ENCODE measurements at places on chromosomes 5 and 9. TPM values are rescaled to one million over a fixed set of nuclear protein-coding genes. Genes with fewer than 3 reads are reported as not detected.

The ECSCR gene
- total RNA-seq, result 2.7 TPM

The OSMR gene
- total RNA-seq, result 2.5 TPM

DNA sequence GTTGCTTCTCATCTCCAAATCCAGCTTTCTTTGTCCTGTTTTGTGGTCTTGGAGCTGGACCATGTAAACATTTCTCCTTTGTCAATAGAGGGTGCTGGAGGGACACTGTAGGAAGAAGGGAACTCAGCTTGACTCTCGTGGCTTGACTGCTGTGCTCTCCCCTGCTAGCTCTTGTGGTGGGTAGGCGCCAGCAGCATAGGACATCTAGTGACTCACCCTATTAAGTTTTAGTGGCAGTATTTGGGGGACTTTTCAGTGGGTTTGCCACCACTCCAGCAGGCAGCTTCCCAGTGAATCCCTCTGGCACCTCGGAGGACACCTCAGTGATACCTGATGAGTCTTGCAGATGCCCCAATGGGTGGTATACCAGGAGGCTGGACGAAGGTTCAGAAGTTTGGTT, 97.8 kb downstream of the TSSK1B start:
- H3K4me1 ChIP-seq, result 0 out of 2 replicates have a peak, but pooled peaks cover 2% of the 10 kb centered on the region
- DNase-seq, result peak; percentile 16
- no peaks in the 10 kb centered on the region for H3K27me3 ChIP-seq
- H3K4me3 ChIP-seq, result no peak overlapping the region
- H3K27ac ChIP-seq, result no peak overlapping the region
- H3K36me3 ChIP-seq, result no peaks in the 10 kb centered on the region

DNA sequence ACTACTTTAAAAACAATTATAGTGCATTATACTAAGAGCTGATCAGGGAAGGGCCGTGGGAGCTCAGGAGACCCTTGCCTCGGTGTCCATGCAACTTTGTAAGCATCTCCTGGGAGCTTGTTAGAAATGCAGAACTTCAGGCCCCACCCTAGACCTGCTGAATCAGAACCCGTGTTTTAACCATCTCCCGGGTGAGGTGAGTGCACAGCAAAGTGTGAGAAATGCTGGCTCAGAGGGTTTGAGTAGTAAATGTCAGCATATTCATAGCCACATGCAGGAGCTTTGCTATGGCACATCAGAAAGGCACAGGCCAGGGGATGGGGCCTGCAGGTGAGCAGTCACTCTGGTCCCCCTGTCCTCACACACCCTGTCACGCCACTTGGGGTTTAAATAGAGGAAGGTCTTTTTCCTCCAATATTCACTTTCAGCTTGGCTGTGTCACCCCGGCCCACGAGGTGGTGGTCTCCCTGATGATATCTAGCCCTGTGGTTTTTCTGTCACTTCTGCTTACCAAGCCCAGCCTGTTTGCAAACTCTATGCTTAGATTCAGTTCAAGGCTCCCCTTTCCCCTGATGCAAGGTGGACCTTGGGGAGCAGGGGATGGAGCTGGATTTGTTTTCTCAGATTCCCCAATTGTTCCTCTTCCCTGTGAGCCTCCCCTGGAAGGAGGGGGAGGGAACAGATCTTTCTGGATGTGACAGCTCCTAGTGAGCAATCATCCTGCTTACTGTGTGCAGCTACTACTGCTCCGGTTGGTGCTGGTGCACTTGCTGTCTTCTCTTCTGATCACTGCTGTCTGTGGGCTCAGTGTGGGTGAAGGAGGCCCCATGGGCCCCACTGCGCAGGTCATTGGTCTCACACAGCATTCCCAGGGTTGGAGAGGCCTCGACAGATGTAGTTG, 51.8 kb upstream of the TGFBR1 start:
- 0 out of 2 replicates have a peak, but pooled peaks cover 9% of the 10 kb centered on the region for H3K4me1 ChIP-seq
- no peak overlapping the region for H3K4me3 ChIP-seq
- no peak overlapping the region for H3K27ac ChIP-seq
- peaks cover under 1% of the 10 kb centered on the region for H3K27me3 ChIP-seq
- no peak for DNase-seq
